ENCODE measurements at places on chromosomes 6 and 20.

- no peak for DNase-seq
Measured at GRCh38 chr6:166559211-166559610, 27.3 kb downstream of the RAMACL start.

DNA sequence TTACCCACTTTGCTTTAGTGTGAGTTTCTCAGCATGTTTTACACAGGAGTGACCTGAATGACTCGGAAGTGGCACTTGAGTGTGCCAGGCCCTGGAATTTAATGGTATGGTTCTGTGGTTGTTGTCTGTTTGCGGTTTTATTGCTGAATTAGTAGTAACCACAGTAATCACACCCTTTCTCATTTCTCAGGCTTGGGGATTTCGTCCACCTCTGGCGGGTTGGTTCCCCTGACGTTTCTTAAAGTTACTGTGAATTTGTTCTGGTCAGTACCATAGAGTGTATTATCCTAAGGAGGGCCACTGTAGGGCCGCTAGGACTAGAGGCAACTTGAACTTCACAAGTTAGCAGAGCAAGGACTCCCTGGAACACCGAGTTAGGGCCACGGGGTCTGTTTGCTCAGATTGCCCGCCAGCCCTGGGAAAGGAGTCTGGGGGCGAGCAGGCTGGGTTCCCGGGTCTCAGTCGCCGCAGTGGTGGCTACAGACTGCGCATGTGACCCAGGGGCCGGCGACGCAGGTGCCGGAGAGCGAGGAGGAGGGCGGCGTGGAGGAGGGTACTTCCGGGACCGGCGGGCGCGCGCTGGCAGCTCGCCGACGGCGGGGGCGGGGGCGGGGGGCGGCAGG, 546 bp upstream of the KLHL32 start:
- DNase-seq, result no peak

DNA sequence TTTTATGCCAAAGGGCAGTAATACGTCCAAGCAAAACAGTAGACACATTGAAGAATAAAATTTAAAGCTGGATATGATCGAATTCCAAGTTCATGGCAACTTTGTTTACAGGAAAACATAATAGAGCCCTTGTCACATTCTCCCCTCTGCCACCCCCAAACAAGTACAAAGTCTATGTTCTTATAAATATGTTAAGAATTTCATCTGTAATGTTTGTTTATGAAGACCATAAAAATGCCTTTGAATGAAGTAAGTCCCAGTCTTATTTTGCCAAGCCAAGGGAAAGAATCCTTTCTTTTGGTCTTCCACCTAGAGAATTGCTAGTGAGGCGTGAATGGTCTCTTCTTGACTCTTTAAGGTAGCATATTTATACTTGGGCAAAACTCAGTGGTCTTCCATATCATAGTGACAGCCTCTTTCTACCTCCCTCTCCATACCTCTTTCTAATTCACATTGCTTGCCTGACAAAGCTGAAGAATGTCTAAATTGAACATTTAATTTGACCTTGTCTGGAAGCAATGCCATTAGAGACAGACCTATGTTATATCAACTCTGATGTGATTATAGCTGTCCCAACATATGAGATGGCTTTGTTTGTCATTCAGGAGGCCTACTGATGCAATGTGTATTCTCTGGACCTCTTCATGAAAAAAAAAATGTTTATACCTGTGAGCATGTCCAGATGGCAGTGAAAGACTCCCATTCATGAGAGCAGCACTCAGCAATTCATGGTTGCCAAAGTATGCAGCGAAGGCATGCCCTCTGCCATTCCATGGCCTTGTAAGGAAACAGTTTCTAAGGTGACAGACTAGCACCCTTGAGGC, 70.6 kb upstream of the CCN2 start:
- no peak for DNase-seq

DNA sequence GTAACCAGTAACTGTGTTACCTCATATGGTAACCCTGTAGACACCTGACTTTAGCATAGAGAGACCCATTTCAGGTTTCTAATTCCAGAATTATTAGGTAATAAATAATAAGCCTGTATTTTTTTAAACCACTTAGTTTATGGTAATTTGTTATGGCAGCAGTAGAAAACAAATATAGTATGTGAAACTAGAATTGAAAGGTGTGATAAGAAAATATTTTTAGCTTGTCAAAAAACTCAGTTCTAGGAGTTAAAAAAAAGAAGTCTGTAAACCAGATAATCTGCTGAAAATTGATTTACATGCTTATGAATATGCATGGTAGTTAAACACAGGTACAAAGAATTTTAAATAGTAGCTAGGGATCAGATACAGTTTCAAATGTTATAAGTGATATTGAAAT, 695.0 kb upstream of the GJE1 start:
- DNase-seq, result no peak

GRCh38 chr6:36837686-36838085, 1.6 kb downstream of the CPNE5 start:
- no peak for DNase-seq

- no peak for DNase-seq
Measured at GRCh38 chr20:48609491-48609978, 218.3 kb downstream of the PREX1 start.

DNA sequence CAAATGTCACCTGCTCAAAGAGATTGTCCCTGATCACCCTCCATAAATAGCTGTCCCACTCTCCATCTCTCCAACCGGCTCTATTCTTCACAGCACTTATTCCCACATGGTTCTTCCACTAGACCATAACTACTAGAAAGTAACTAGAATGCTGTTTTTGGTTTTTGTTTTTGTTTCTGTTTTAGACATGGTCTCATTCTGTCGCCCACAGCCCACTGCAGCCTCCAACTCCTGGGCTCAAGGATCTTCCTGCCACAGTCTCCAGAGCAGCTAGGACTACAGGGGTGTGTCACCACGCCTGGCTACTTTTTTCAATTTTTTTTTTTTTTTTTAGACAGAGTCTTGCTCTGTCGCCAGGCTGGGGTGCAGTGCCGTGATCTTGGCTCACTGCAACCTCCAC, 12.2 kb downstream of the MMP24 start:
- no peak for DNase-seq

GRCh38 chr20:15205719-15206118, 868.3 kb upstream of the FLRT3 start:
- no peak for DNase-seq

Measured in ovary (tissue), 10 donors.